COLO829 (cell line): ENCODE measurements at places on chromosomes 7 and 10.
A peak's percentile ranks its signal among the peaks of the same experiment; 100 is the strongest.

- no peak for DNase-seq
Measured at GRCh38 chr10:95783741-95784140, 27.8 kb downstream of the ENTPD1 start.

DNA sequence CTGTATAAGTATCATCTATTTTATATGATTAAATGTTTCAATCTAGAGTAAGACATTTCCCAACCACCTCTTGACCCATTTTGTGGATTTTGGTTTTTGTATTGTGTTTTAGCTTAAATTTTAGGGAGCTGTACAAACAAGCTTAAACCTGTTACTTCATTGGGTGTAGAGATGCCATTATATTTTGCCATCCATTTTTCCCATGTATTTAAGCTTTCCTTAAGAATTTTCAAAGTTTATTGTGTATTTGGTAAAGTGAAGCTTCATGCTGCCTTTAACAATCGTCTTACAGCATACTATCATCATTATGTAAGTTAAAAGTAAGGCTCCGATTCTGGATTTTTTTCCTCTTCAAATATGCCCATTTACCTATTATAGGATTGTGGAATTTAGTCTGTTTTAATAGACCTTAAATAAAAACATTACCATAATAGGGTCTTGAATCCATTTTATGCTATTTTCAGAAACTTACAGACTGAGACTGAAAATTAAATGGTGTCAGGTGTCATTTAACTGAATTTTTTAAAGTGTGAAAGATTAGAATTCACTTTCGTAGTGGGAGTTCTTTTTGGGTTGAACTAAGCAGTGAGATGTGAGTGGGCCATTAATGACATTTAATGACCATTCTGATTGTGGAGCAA, 2.2 kb downstream of the KMT2E start:
- no peak for DNase-seq

- DNase-seq: no peak
Measured at GRCh38 chr7:69820479-69821192, 222.4 kb downstream of the AUTS2 start.

DNA sequence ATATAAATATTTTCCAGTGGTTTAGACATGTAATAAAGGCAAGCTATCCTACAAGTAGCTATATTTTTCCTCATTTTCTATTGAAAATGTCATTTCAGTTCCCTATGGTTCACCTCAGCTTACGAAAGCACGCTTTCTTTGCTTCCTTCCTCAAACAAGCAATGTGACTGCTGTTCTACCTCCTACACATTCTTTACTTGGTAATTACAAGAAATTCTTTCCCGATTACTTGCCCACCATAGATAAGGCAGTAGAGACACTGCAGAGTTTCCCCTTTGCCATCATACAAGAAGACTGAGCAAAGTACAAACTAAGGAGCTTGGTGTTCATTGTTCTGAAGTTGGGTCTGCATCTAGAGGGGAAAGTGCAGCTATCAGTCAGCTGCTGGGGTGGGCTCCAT, 249.4 kb downstream of the CRPPA start:
- no peak for DNase-seq

- DNase-seq: peak; percentile 95
Measured at GRCh38 chr7:28132959-28133870, 47.4 kb downstream of the JAZF1 start.

DNA sequence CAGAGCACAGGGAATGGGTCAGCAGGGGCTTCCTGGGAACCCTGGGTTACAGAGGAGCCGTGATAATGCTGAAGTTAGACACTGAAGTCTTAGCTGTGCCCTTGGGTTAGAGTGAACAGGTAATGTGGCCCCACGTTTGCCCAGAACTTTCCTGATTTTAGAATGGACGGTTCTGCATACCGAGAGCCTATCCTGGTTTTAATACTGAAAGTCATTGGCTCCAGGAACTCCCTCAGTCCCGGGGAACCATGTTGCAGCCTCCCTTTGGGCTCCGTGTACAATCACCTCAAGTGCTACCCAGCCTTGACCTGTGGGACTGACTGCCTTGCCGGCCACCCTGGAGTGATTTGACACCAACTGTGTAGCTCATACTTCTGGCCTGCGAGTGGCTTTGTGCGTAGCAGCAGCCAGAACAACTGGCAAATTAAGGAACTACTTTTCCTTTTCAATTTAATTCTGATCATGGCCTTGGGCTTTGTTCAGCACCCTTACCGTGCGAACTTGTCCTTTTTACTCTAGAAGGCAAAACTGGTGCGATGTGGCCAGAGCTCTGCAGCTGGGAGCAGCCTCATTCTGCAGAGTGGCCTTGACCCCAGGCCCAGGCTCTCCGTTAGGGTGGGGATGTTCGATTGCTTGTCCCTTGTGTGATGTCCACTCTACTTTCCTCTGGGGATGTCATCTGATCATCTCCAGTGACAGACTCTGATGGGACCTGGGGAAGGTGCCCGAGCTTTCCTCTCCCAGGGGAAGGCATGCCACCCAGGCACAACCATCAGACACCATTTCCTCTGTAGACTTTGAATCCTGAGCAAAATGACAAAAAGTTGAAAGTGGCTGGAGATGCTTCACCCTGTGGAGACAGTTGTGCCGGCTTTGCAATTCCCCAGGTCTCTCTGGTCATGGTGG, 265.9 kb downstream of the GLRX3 start:
- no peak for DNase-seq

- no peak for DNase-seq
Measured at GRCh38 chr7:120617275-120617674, 240.7 kb downstream of the TSPAN12 start.

- no peak for DNase-seq
Measured at GRCh38 chr7:147014286-147014955, 897.8 kb downstream of the CNTNAP2 start.

GRCh38 chr7:98963305-98963704, 85.0 kb downstream of the TRRAP start:
- DNase-seq: no peak

GRCh38 chr7:28172958-28173357, 7.6 kb downstream of the JAZF1 start:
- DNase-seq: no peak

DNA sequence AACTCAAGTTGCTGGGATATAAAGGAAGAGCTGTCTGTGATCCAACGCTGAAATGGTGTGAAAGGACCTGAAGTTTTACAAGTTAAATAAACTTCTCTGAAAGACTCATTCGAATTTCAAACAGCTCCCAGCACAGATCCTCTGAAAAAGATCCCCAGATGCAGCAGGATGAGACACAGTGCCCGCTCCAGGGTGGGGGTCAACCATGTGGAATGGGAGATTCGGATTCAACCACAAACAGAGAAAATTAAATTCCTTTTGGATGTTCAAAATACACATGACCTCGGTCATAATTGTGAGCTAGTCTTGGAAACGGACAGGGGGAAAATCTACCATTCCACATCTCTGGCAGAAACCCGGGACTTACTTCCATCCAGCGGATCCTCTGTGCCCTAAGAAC, 119.6 kb downstream of the PRKAG2 start:
- DNase-seq: no peak

- peak; percentile 63 for DNase-seq
Measured at GRCh38 chr7:142880876-142881505, 4.6 kb downstream of the TRPV6 start.

GRCh38 chr7:37110660-37111424, 337.8 kb downstream of the ELMO1 start:
- DNase-seq: no peak

GRCh38 chr7:152859781-152860191, 100.2 kb downstream of the ACTR3B start:
- DNase-seq: peak; percentile 6

DNA sequence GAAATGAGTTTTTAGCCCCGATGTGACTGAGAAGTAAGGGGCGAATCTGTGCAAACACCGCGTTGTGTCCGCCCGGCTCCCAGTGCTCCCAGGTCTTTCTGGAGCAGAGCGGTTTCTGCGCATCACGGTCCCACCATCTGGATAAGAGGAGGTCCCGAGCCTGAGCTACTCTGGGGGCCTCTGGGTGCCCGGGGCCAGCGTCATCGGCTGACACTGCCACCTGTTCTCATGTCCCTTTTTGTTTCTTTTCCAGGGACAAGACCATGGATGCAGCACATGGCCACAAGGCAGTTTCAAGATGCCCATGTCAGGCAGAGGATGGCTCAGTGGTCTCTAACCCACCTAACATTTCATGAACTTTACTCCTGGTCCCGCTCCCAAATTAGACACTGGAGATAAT, 24.9 kb downstream of the KLF6 start:
- no peak for DNase-seq

GRCh38 chr10:58220769-58221451, 46.8 kb downstream of the IPMK start:
- no peak for DNase-seq

GRCh38 chr10:106573106-106573505, 591.4 kb downstream of the SORCS1 start:
- peak; percentile 23 for DNase-seq

- DNase-seq: no peak
Measured at GRCh38 chr10:95644901-95645300, 11.6 kb downstream of the ALDH18A1 start.

DNA sequence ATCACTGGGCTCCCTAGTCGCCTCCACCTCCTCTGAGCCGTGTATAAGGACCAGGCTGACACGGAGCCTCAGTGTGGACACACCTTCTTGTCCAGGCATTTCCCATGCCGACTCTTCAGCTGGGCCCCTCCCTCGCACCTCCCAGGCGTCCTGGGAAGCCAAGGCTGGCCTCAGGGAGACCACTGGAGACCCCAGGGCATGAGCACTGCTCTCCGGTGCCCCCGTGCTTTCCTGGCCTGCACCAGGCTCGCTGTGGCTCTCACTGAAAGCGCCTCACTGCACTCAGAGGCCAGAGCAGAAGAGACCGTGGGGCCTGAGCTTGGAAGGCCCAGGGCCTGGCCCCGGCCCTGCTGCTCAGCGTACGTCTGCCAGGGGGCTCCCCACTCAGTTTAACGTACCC, 31.4 kb downstream of the LRRC27 start:
- no peak for DNase-seq

- no peak for DNase-seq
Measured at GRCh38 chr10:27986821-27987220, 12.1 kb downstream of the ODAD2 start.

DNA sequence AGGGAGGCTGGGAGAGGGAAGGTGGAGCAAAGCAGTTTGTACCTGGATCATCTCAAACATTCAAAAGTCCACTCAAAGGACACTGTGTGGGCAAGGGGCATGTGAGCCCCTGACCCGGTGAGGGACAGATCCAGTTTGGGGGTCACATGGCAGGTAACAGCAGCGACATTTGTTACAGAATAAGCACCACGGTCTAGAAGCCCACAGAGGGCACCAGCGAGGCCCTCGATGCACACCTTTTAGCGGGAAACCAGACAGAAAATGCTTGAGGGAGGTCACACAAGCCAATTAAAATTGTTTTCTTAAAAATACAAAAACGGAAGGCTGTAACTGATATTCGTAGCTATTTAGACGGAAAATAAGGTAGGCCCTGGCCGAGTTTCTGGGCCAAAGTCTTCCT, 144.4 kb downstream of the ZMYND11 start:
- no peak for DNase-seq

- no peak for DNase-seq
Measured at GRCh38 chr7:130129011-130129411, 58.7 kb downstream of the KLHDC10 start.

DNA sequence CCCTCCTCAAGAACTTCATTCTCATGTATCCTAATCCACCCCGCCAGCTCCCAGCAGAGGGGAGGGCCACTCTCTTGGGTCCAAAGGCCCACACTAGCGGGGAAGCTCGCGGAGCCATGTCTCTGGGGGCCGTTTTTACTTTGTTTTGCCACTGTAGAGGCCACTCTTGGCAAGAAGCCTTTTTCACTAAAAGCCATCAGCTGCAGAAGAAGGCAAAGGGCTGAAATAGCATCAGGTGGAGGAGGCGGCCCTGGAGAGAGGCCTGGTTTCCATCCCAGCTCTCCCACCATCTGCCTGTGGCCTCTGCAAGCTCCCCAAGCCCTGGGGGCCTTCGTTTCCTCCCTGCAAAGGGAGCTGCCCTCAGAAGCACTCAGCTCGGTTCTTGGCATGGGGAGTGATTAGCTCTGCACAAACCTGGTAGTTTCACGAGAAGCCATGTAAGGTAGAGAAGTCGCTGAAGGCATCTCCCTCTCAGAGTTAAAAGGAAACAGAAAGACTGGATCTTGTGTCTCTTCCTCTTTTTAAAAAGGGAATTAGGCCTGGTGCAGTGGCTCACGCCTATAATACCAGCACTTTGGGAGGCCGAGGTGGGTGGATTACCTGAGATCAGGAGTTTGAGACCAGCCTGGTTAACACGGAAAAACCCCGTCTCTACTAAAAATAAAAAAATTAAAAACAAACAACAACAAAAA, 70.3 kb downstream of the PARP12 start:
- DNase-seq: no peak

DNA sequence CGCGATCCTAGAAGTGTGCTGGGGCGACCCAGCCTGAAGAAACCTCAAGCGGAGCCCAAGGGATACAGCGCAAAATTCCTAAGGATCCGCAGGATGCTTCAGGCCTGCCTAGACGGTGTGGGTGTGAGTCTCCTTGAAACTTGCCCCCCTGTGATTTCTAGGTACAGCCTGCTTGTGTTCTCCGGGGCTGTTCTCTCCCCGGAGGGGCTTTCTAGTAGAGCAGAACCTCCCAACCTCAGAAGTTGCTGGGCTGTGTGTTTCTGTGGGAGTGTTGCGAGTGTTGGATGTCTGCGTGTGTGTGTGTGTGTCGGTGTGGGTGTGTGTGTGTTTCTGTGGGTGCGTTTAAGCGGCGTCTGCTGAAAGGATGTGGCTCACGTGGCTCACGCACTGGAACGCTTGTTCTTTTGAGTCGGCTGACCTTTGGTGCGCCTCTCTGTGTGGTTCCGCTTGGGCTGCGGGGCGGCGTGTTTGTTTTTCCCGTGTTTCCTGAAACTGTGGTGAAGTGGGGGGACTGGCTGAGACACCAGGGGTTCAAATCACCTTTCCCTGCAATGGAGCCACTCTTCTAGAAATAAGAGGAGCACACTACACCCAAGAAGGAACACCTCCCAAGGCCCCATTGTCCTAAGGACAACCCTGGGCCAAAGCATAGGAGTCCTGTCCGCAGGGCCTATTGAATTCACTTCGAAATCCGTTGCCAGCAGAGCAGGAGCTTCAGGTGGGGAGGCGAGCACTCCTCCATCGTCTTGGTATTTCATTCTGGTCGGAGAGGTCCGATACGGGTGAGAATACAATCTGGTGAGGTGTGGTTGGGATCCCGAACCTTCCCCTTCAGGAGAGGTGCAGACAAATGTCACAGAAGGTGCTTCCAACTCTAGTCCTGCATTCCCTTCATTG, 25.1 kb upstream of the ZNF273 start:
- DNase-seq: no peak

GRCh38 chr7:122256046-122256445, 48.5 kb downstream of the FEZF1 start:
- DNase-seq: no peak
